ENCODE measurements at places on chromosomes 6 and 20.

DNA sequence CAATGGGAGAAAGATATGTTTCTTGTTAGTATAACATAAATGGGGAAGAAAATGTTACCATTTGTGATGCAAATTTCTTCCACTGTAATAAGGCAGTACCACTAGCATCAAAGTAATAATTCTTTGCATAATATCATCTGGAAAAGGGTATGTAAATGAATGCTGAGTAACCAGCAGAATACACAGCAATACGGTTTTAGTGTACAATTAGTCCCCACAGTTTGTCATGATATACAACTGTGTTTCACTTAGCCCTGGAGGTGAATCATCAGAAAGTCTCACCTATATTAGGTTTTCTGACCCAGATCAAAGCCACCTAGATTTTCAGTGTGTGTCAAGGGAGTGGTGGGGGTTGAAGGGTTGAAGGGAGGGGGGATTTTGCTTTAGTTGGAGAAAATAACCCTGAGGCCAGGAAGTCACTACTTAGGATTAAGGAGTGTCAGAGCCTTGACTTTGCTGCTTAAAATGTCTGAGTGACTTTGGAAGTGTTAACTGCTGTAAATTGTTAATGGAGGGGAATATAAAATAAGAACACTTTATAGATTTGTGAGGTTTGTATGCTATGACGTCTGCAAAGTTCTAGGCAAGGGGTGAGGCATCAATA, 8.6 kb upstream of the MEI4 start:
- DNase-seq, result no peak

- DNase-seq, result peak; percentile 59
Observed at GRCh38 chr6:11711003-11711983, 67.3 kb downstream of the ADTRP start.

DNA sequence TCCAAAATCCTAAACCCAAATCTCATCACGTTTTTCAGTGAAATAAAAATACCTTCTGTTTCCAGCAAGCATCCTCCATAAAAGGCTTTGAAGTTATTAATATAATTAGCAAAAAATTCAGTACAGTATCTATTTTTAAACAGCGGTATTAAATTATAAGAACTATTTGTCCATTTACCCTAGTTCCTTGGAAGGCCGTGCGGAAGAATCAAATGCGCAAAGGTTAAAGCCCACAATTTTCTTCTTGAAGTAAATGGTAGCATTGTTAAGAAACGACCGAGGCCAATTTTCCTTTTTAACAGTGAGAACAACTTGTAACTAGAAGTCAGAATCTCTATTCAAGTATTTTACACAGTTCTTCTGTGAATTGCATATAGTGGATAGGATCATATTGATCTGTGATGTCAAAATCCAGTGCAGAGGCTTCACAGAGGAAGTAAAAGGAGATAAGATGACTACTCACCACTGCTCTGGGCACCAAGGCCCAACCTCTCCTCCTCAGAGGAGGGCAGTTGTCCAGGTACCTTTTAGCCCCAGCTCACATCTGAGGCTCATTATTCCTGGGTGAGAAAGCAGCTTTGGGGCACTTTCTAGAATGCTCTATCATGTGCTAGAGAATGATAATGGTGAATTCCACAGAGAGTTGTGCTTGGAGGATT, 36.3 kb downstream of the TNFAIP3 start:
- DNase-seq, result no peak

DNA sequence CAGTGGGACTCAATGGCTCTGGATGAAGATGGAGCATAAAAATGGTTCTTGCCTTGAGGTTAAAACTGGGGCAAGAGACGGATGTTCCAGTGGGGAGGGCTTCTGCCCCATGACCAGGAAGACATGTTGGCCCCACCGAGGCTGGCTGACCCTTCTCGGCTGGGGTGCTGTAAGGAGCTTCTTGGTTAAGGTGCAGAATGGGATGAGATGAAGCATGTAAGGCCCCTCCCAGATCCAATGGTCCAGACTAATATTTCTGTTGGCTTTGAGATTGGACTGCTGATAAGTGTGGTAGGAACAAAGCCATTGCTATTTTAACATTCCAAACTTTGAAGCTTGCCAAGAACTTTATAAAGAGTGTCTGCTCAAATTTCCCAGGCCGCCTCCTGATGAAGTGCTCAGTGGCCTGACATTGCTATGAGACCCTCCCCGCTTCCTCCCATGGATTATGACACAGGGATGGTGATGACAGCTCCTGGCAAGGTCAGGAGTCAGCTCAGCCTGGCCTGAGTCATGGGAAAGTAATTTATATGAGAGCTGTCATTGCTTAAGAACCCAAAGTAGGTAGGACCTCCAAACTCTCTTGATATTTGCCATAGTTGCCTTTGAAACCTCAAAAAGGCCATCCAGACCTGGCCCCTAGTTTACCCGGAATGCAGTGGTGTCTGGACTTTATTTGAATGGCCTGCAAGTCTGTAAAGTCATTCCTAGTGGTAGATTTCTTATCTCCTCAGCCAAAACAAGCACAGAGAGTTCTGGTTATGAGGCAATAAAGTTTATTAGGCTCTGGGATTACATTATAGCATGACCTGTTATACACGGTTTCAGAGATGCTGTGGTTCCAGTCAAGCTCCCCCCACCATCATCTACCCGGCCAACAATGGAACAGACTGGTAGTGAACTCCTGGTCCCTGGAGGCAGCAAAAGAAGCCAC, 55.2 kb downstream of the TGM2 start:
- no peak for DNase-seq

GRCh38 chr6:10369896-10370295, 45.0 kb downstream of the TFAP2A start:
- DNase-seq, result no peak

- DNase-seq, result no peak
Observed at GRCh38 chr6:45118754-45119153, 209.4 kb upstream of the RUNX2 start.

GRCh38 chr20:12824328-12825225, 184.2 kb upstream of the SPTLC3 start:
- no peak for DNase-seq

DNA sequence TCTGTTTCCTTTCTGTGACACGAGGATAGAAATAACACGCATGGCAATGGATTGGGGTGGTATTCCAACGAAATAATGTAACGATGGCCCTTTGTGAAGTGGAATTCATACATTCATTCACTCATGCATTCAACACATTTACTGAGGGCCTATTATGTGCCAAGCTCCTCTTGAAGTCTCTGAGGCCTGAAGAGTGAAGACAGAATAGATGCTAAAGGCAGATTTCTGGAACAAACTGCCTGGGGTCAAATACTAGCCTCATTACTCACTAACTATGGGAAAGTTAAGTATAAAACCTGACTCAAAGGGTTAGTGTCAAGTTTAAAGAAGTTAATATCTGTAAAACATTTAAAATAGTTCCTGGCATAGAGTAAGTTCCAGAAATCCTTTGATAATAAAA, 279.6 kb upstream of the SULF2 start:
- DNase-seq, result no peak

- no peak for DNase-seq
Observed at GRCh38 chr6:29486577-29486976, 1.2 kb downstream of the MAS1L start.

- no peak for DNase-seq
Observed at GRCh38 chr20:33332905-33333456, 50.0 kb downstream of the BPIFB1 start.

DNA sequence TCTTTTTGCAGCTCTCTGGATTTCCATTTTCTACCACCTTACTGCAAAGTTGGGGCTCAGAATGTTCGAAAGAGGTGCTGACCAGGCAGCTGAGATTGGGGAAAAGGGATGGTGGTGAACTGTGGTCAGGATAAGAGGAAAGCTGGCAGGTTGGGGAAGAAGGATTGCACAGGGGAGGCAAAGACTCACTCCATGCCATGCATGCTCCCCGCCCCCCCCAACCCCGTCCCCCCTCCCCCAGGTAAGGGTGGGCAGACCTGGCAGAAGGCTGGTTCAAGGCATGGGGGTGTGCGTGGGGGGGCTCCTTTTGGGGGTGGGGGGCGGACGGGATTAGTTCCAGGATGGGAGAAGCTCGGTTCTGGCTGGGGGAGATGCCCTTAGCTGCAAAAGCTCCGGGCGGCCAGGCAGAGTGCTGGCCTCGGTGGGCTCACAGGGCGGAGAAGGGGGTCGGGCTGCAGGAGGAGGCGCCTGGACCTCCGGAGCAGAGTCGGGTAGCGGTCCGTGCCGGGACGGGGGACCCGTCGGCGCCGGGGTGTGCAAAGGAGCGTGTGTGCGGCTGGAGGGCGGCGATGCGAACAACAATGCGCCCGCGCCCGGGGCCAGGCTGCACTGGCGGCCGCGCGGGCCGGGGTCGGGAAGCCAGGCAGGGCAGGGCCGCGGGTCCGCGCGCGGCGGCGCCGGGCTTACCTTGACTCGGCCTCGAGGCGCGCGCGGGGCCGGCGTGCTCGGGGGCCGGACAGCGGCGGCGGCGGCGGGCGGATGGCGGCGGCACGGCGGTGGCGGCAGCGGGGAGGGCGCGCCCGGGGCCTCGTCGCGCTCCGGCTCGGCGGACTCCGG, 880 bp downstream of the ADNP start:
- peak; percentile 6 for DNase-seq

DNA sequence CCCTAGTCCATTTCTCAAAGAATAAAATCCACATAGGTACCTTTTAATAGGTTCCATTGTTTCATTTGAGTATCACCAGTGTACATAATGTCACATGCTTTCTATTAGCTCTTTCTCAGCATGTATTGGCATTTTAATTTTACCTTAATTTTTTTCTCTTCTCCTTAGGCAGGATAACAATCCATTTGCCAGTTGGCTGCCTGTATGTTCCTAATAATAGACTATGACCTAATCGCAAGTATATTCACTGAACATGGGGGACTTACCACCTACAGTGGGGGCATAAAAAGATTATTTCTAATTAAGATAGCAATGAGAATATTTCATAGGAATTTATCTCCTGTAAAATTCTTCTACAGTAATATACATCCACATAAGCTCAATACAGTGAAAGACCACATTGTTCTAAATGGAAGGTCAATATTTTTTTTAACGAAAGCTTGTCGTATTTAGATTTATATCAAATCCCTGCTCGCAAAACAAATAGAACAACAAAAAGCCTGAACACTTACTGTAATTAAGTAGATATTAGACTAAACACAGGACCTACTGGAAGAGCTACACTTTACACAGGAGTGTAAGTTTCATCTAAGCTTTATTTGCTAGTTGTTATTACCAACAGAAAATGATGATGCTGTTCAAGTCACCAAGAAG, 76.4 kb downstream of the OGFRL1 start:
- DNase-seq, result no peak

GRCh38 chr6:22141241-22141745, 155.5 kb downstream of the PRL start:
- DNase-seq, result no peak

DNA sequence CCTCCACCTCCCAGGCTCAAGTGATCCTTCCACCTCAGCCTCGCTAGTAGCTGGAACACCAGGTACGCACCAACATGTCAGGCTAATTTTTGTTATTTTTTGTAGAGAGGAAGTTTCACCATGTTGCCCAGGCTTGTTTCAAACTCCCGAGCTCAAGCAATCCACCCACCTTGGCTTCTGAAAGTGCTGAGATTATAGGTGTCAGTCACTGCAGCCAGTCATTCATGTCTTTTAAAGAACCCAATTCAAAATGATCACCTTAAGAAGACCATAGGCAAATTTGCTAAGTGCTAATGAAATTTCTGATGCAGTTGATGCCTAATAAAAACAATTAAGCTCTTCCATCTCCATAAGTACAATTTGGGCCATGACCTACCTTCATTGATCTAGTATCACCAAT, 2.6 kb upstream of the VNN2 start:
- no peak for DNase-seq

- DNase-seq, result no peak
Observed at GRCh38 chr6:115750946-115751345, 309.7 kb downstream of the FRK start.

Data from stimulated activated CD4-positive, alpha-beta T cell treated with anti-CD3 and anti-CD28 coated beads, Interleukin-15, amount 100 ng/mL, for 1 hour (primary cell).